ENCODE measurements at places on chromosomes 3 and 15.

DNA sequence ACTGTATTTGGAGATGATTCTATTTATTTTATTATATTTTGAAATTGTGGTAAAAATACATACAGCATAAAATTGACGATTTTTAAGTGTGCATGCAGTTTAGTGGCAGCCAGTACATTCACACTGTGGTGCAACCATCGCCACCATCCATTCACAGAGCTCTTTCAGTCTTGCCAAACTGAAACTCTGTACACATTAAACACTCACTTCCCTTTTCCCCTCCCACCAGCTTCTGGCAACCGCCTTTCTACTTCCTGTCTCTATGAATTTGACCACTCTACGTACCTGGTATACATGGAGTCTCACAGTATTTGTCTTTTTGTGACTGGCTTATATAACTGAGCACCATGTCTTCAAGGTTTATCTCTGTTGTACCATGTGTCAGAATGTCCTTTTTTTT lies 303.3 kb upstream of the ATP10A start:
- DNase-seq = no peak

GRCh38 chr15:48433226-48433886 lies 102.1 kb downstream of the DUT start:
- DNase-seq = no peak

- DNase-seq = no peak
These were observed 59.4 kb downstream of the CALML4 start for GRCh38 chr15:68145706-68146105.

- no peak for DNase-seq
These were observed 35.2 kb downstream of the GRK7 start for GRCh38 chr3:141798448-141798845.

GRCh38 chr3:78937475-78937874 lies 830.3 kb downstream of the ROBO1 start:
- no peak for DNase-seq

- no peak for DNase-seq
These were observed 27.6 kb downstream of the TBC1D23 start for GRCh38 chr3:100288288-100288894.

All from stimulated activated CD4-positive, alpha-beta T cell treated with anti-CD3 and anti-CD28 coated beads, Interleukin-2, amount 100 ng/mL, for 24 hours (primary cell).